ENCODE measurements at places on chromosomes 7 and 10.

DNA sequence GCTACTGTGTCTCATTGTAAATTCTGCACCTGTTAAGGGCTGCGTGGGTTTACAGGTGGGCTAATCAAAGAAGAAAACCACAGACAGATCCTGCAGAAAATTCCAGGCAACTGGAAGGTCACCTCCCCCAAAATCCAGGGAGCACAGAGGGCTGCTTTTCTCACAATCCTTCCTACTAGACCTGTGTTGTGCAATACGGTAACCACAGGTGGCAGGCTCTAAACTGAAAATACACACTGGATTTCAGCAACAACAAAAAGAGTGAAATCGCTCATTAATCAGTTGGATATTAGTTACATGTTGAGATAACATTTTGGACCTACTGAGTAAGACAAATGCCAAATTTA lies 83.2 kb downstream of the SLC16A9 start:
- no peak for DNase-seq

GRCh38 chr10:133445268-133445732 lies 8.4 kb upstream of the SCART1 start:
- no peak for DNase-seq

DNA sequence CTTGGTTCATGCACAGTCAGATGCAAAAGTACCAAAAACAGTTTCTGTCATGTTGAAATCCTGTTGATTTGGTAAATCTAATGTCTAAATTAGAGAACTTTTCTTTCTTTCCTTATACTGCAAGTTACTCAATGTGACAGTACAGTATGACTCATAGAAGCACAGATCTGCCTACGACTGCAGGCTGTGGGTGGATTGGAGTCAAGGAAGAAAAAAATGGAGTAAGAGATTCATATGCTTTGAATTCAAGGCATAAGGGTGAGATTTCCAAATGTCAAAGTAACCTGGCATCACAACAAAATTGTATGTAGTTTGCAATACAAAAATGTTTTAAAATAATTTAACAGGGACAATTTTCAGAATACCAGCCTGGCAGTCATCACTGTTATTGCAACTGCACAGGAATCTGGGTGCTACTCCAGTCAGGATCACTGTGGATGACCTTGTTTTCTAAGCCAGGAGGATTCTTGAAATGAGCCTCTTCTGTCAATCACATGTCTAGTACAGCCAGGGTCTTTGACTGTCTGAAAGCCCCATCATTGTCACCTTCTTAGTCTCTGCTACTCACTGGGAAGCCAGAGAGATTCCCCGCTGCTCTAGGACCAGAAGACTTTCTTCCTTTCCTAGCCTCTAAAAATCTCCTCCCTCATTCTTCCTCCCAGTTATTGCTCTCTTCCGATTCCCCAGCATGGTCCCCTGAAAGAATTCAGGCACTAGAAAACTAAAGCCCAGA lies 83.6 kb downstream of the CD36 start:
- DNase-seq, result no peak

DNA sequence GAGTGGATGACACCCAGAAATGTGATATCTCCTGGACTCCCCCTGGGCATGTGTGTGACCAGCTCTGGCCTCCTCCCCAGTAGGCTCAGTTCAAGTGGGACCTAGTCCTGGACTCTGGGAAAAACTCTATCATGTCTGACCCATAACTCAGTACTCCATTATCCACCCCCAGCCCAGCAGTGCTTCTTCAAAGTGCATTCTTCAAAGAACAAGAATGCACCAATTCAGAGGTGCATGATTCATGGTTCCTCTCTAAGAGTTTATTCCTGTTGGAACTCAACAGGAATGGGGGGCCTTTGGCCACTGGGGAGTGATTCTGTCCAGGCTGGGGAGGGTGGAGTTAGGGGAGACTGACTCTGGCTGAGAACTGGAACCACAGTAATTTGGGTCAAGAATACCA lies 173.6 kb upstream of the CXCL12 start:
- DNase-seq, result no peak

- no peak for DNase-seq
These were observed 329.8 kb downstream of the PLXDC2 start for GRCh38 chr10:20146004-20146403.

- DNase-seq, result no peak
These were observed 417.9 kb downstream of the RPS24 start for GRCh38 chr10:78451592-78451991.

GRCh38 chr10:118583611-118584010 lies 11.8 kb downstream of the PRLHR start:
- no peak for DNase-seq

- no peak for DNase-seq
These were observed 83.8 kb downstream of the SPAG6 start for GRCh38 chr10:22429146-22429545.

- DNase-seq, result peak; percentile 25
These were observed 95.5 kb upstream of the ZMIZ1 start for GRCh38 chr10:78972947-78973900.

Measured in activated CD8-positive, alpha-beta memory T cell treated with anti-CD3 and anti-CD28 coated beads for 1 hour (primary cell).